Activated CD8-positive, alpha-beta memory T cell treated with anti-CD3 and anti-CD28 coated beads for 48 hours (primary cell): ENCODE measurements at places on chromosomes 11 and 22.

DNA sequence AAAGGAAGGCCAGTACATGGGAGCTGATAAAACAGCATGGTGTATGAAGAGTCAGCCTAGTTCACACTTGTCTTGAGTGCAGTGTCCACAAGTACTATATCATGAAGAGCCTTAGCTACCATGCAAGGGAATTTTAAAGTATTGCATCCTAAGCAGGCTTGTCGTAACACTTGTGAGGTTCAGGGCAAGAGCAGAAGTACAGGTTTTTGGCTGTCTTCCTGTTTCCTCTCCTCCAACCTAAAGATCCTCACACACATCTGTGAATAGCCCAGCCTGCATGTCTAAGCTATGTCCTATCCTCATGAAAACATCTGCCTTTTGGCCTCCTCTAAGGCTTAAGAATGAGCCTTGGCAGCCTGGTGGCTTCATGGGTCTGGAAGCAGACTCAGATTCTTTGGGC is 34.6 kb upstream of the TMEM123 start:
- DNase-seq, result no peak

DNA sequence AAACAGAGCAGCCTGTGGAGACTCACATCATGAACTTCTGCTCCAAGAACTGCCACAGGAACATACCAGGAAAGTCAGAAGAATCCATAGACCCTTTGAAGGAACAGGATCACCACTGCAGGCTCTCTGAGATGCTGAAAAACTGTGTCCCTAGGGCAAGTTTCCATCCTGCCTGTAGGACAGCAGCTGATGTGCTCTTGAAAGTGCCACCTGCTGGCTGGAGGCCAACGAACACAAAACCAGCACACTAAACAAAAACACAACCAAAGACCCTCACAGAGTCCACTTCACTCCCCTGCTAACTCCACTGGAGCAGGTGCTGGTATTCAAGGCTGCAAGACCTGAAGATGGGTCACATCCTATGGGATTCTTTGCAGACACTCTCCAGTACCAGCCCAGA is 12.0 kb upstream of the NXPE1 start:
- no peak for DNase-seq

GRCh38 chr11:102244681-102245409 is 72.4 kb upstream of the BIRC3 start:
- DNase-seq, result no peak

GRCh38 chr11:12410006-12410728 is 32.8 kb downstream of the PARVA start:
- no peak for DNase-seq

GRCh38 chr22:45179276-45180049 is 15.7 kb downstream of the NUP50 start:
- DNase-seq, result no peak
